K562 (cell line): ENCODE measurements at places on chromosomes 3 and 15.

DNA sequence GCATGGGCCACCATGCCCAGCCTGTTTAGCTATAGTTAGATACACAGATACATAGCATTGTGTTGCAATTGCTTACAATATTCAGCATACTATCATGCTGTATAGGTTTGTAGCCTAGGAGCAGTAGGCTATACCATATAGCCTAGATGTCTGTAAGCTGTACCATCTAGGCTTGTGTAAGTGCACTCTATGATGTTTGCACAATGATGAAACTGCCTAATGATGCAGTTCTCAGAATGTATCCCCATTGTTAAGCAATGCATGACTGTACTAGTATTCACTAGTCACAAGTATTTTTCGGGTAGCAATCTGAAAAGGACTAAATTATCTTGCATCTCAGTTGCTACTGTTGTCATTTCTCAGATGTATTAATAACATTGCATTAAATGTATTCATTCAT, 16.0 kb downstream of the PIGB start:
- no peak for DNase-seq

- no peak for DNase-seq
These were observed 106.5 kb downstream of the P3H2 start for GRCh38 chr3:190013943-190014924.

DNA sequence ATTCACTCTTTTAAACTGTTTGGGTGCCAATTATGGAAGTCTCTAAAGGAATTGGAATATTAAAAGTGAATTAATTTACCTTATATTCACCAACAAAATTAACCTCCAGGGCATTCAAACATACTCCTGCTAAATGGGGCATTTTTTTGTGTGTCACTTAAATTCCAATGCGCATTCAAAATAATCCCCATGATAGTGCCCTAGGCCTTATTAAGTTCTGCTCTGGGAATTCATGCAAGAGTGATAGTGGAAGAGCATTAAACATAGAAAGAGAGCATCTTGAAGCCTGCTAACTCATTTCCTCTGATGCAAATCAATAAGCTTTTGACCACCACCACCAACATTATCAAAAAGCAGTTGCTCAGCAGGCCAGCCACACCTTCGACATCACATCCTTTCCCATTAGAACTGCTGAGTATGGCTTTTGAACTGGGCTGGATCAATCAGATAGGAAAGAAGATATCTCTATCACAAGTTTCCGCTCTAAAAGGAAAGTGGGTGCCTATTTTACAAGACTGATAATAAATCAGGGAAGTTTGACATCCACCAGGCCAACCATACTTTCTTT, 156.7 kb downstream of the TMCO5A start:
- no peak for DNase-seq

DNA sequence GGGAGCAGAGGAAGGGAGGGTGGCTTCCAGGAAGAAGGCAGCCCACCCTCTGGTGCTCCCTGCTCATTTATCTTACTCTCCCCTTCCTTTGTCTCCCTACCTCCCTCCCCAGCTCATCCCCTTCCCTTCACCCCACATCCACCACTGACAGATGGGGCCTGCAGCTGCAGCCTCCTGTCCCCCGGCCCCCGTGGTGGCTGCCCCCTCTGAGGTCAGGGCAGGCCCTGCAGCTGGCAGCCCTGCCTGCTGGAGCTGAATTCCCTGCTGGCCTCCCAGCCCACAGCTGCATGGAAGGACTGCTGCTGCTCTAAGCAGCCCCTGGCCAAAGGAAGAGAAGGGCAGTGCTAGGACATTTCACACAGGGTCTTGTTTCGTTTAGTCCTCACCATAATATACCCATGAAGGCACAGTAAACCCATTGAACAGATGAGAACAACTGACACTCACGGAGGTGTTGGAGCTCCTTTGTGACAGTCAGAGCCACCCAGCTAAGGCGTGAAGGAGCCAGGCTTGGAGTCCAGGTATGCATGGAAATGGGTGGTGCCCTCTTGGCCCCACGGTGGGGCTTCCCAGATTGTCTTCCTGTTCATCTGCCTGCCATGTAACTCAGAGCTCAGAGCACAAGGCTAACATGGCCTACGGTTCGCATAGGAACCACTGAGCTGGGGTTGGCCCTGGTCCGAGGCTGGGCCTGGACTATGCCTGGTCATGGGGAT, 121.7 kb upstream of the PRR20G start:
- no peak for DNase-seq

GRCh38 chr3:58793938-58794337, 127.4 kb upstream of the FAM3D start:
- no peak for DNase-seq

GRCh38 chr3:186996356-186996755, 66.0 kb downstream of the ST6GAL1 start:
- DNase-seq: no peak

DNA sequence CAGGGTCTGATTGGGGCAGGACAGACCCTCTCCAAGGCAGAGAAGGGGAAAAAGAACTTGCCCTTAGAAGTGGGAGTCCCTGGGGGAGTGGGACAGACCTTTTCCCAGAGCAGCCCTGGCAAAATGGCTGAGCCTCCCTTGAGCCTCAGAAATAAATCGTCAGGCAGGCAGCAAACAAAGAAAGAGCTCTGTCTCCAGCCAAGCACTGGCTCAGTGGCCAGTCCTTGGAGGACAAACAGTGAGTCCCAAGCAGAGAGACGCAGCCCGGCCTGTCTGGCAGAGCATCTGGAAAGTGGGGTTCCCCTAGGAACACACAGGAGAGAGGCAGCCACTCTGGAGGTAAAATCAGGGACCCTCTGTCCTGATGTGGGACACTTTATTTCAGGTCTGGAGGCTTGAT, 1.8 kb downstream of the SLC6A1 start:
- no peak for DNase-seq

DNA sequence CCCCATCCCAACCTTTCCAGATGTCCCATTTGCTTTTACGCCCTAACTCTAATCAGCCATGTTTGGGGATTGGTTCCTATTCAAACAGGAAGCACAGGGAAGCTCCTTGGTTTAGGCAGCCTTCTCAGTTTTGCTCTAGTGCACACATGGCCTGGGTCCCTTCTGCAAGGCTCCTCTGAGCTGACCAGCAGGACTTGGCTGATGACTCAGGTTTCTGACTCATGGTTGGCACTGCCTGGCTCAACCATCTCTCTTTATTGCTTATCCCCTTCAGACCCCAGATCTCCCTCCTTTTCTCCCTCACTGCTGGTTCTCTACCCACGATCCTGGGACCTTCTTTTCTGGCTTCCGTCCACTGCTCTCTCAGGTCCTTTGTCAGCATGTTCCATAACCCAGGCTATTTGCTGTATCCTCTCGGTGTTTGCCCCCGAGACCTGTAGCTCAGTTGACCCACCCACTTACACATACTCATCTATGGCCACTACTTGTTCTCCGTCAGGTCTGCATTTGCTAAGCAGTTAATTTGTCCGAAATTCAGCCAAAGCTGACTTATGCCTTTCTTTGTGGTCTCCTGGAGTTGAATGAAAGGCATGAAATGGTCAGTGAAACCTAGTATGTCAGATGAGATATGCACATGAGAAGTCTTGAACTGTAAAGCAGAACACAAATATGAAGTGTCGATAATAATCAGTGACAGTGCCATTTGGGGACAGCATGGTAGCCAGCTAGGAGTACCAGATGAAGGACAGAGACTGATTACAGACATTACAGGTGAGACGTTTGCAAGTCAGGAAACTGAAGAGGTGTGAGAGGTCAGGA, 323.5 kb upstream of the ROPN1 start:
- no peak for DNase-seq

DNA sequence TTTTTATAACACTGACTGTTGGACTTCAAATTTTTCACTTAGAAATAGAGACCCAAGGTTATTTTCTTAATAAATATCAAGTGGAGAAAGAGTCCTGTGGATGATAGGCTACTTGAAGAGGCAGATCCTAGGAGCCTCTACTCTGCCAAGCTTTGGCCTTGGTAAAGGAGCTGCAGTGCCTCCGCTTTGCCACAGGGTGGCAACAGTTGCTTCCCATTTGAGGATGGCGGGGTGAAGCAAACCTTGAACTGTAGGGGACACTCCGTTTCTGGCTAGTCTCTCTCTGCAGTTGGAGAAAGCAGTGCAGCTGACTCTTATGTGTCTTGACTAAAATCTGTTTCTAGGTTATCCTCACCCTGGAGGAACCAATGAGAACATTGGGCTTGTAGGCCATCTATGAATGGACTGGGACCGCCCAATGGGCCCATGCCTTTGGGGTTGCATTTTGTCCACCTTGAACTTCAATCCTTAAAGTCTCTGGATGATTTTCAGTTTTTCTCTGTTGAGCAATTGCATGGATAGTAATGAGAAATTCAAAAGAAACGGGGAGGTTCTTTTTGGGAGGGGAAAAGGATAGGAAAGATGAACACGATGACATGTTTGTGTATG, 9.8 kb downstream of the SCG5 start:
- peak; percentile 79 for DNase-seq

DNA sequence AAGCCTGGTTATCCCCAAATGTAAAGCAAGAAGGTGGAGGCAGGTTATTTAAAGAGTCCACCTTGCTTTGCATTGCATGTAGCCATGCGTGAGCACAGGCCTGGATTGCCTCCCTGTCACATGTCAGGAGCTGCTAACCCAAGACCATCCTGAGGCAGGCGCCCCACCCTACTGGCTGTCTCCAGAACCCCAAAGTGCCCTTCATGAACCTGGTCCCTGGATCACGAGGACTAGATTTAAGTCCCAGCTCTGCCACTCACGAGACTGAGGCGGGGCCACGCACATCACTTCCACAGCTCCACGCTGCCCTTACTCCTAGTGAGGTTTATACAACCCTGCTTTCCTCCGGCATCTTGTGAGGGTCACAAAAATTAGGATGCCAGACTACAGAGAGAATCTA, 17.6 kb downstream of the MRPL46 start:
- DNase-seq: no peak

DNA sequence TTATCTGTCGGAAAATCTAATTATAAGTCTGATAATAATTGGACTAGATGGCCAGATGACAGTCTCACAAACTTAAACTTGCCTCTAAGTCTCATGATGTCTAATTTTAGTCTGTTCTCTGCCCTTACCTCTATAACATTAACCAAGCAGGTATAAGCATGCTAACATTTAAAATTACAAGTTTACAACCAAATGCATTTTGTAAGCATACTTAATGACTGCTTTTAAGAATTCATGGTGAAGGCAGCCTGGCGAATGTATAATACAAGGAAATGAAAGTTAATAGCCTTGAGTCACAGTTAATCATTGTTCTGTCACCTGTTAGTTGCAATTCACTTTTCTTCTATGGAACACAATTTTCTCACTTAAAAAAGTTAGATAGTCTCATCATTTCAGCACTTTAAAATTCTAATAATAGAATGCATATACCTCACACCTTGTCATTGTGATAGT, 16.5 kb downstream of the BCHE start:
- DNase-seq: no peak

DNA sequence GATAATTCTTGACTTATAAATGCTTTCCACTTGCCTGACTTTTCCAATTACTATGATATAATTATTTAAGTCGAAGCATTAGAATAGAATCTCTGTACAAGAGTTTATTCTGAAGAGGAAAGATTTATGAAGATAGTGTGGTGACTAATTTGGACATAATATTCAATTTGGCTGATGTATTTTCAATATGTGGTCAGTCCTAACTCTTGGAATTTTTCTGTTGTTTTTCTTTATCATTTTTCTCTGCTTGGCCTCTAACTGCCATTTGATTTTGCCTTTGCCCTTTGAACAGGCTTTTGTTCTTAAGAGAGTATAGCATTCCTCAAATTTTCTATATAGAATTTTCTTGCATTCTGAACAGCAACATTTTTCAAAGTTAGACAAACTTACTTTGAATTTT, 2.6 kb upstream of the MDFIC2 start:
- no peak for DNase-seq

- no peak for DNase-seq
These were observed 8.0 kb upstream of the SLC22A13 start for GRCh38 chr3:38257583-38257982.

GRCh38 chr15:74038707-74039655, 43.4 kb downstream of the GOLGA6A start:
- DNase-seq: peak; percentile 24

GRCh38 chr15:88187195-88187594, 69.3 kb downstream of the NTRK3 start:
- no peak for DNase-seq

- no peak for DNase-seq
These were observed 77.0 kb upstream of the UMPS start for GRCh38 chr3:124653071-124653796.

GRCh38 chr3:55719508-55719907, 232.4 kb upstream of the WNT5A start:
- DNase-seq: no peak

- DNase-seq: peak; percentile 45
These were observed 1.1 kb downstream of the PDIA5 start for GRCh38 chr3:123067689-123068600.

DNA sequence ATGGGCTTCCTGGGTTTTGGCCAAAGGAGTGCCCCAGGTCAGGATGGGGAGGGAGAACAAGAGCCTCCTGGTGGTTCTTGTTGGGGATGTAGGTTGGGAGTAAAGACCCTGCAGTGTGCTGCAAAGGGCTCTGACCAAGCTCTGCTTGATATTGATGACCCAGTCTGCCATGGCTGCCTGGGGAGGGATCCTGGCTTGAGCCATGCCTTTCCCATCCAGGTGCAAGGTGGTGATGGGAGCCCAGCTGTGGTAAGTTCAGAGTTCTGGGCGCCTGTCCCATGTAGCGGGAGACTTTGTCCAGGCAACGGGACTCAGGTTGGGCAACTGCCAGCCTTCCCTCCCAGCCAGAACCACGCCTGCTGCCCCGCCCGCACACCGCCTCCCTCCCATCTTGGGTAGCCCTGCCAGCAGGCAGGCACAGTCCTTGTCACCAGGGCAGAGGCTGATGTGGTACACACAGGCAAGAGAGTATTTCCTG, 2.6 kb downstream of the GNAI2 start:
- DNase-seq: no peak

GRCh38 chr3:16177962-16178627, 3.6 kb downstream of the GALNT15 start:
- DNase-seq: peak; percentile 90

DNA sequence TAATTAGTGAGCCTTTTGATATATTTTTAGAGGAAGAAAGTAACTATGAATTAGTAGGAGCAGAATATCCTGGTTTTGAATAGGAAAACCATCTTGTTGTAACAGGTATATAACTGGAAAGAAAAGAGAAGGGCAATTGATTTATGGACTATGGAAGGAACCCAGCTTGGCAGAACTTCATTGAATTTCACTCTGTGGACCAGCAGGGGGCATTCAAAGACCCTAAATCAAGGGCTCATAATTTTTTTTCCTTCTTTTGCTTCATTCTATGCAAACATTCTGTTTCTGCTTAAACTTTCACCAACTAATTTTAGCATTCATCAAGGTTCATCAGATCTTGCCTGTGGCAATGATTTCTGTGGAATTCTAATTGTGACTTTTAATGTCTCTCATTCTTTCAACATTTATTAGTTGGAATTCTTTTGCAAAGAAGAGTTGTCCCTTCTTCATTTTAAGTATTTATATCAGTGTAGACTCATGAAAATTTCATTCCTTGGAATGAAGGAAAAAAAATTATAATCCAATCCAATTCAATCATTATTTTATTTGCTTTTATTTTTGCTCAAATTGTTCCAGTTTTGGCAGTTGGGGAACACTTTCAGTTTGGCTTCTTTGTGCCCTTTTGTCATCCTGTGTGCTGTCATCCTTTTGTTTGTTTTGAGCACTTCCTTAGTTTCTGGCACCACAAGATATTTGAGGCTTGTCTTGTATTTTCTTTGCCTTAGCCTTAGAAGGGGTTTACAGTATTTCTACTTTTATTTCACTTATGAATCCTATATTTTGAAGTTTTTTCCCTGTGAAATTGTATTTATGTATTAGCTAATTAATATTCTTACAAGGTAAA, 30.4 kb downstream of the NXPE3 start:
- peak; percentile 44 for DNase-seq

- DNase-seq: no peak
These were observed 59.7 kb upstream of the MAGI1 start for GRCh38 chr3:66098436-66098835.
